ENCODE measurements at places on chromosomes 12 and 14.

DNA sequence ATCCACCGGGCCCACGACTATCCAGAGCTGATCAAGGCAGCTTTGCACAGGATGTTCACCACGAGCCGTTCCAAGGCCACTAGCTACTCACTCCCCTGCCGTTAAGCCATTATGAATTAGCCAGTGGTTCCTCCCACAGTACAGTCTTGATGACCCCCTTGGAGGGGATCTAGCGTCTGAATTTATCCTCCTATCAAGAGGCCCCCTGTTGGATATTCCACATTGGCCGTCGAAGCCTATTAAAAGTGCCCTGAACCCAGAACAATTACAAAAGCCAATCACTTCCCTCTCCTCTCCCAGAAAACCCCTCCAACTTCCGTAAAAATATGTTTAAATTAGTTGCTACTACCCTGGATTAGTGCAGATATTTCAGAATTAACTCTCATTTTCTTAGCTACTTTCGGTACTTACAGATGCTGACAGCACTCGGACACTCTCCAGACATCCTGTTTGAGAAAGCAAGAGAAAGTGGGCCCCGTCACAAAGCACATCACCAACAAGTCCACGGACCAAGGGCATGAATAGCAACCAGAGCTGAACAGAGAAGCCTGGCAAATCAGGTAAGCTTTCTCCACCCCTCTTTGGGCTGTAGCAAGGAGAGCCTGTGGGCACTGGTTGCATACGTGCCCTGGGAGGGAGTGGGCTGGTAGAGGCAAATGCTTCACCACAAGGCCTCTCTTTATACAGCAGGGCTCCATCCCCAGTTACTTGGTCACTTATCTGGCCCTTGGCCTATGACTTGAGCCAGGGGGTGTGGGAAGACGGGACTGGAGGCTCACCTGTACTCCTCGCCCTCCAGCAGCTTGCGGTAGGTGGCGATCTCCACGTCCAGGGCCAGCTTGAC lies 5.3 kb downstream of the KRT3 start:
- DNase-seq, result no peak

DNA sequence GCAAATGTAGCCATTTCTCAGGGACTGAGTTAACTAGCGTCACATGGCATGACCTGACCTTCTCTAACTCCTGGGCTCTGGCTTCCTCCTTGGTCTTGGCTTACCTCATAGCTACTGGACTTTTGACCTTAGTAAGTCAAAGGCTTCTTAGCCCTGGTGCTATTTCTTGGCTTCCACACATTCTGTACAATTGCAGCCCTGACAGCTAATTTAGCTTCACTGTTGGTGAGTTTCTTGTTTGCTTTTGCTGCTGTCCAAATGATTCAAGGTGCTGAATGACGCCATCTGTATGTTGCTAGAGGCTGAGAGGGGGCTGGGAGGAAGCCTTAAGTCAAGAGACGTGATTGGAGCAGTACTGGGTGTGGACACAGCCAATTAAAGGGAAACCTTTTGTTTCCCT lies 202.7 kb downstream of the PRKD1 start:
- DNase-seq, result no peak

- no peak for DNase-seq
These were observed 44.5 kb downstream of the CORO1C start for GRCh38 chr12:108686780-108687179.

DNA sequence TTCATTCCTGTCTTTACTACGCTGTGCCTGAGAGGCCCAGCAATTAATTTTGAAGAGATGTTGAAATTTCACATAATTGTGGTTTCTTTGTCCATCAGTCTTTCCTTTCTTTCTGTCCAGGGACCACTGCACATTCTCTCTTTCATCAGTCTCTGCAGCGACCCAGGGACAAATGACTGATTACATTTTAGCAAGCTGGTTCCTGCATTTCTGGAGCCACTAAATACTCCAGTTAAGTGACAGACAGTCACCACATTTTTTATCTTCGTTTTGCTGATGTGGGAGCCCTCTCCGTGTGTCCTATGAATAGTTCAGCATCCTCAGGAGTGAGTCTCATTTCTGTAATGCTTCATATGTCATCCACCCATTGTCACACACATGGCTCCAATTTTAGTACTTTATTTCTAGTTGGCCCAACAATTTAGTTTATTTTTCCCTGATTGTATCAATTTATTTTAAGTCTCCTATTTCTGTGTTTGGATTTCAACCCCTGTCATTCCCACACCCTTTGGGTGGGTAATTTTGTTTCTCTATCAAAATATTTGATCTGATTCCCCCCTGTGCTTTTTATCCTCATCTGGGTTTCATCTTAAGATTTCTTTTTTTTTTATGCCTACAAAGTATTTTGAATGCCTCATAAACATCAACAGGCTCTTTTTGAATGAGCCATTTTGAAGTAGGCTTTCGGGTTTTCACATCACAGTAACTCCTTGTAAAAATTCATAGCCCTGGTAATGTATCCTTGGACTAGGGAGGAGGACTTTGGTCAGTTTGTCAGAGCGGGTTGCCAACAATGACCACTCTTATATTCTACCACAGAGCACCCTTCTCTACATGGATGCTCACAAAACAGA lies 1196.5 kb downstream of the GALC start:
- no peak for DNase-seq

GRCh38 chr12:130608132-130608531 lies 108.0 kb downstream of the RIMBP2 start:
- no peak for DNase-seq

DNA sequence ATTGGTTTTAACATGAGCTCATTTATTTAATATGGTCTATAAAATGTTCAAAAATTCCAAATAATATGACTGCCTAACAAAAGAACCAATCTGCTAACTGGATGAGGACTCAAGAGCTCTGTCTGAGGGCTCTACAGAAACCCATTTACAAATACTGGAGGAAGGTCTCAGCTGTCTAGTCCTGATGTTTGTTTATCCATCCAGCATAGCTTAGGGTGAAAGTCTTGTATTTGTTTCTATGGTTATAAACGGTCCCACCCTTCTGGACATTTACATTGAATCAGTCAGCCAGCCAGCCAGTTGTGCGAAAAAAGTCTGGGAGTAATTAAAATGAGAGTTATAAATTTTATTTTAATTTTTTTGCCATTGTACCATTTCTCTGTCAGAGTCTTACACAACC lies 220.7 kb downstream of the BMP4 start:
- no peak for DNase-seq

All from activated CD4-positive, alpha-beta T cell treated with anti-CD3 and anti-CD28 coated beads, Interleukin-2, amount 50 U/mL, for 4 hours (primary cell).